ENCODE measurements at places on chromosomes 1 and 21. TPM values are rescaled to one million over a fixed set of nuclear protein-coding genes. Genes with fewer than 3 reads are reported as not detected.

Gene MYOM3
- not detected for total RNA-seq

Gene TFF3
- not detected for total RNA-seq

Gene FOXD3
- total RNA-seq, result not detected

Gene ADORA1
- total RNA-seq, result not detected

Gene HIVEP3
- 13.4 TPM for total RNA-seq
